ENCODE measurements at places on chromosomes 1 and 21.

GRCh38 chr21:17427831-17428483 lies 84.9 kb upstream of the CXADR start:
- DNase-seq: no peak

GRCh38 chr1:165942062-165942461 lies 114.6 kb downstream of the UCK2 start:
- DNase-seq: no peak

DNA sequence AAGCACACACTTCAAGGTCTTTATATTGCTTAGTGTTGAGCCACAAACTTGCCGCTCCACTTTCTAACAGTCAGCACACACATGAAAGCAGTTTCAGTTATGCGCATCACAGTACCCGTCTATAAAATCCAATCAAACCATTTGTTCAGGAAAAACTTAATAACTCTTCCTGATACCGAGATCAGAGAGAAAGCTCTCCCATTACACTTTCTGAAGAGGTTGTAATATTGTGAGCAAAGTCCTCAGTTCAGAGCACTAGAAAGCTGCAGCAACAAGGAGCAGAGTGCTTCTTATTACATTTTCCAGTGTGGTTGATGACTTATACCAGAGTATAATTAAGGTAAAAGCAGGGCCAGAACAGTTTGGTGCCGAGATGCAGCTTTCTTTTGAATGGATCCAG lies 102.8 kb upstream of the F3 start:
- DNase-seq: no peak

- no peak for DNase-seq
Observed at GRCh38 chr1:44021581-44022321, 9.5 kb downstream of the SLC6A9 start.

- no peak for DNase-seq
Observed at GRCh38 chr1:160834945-160835565, 27.6 kb downstream of the CD244 start.
